ENCODE measurements at places on chromosomes 3 and 15.

DNA sequence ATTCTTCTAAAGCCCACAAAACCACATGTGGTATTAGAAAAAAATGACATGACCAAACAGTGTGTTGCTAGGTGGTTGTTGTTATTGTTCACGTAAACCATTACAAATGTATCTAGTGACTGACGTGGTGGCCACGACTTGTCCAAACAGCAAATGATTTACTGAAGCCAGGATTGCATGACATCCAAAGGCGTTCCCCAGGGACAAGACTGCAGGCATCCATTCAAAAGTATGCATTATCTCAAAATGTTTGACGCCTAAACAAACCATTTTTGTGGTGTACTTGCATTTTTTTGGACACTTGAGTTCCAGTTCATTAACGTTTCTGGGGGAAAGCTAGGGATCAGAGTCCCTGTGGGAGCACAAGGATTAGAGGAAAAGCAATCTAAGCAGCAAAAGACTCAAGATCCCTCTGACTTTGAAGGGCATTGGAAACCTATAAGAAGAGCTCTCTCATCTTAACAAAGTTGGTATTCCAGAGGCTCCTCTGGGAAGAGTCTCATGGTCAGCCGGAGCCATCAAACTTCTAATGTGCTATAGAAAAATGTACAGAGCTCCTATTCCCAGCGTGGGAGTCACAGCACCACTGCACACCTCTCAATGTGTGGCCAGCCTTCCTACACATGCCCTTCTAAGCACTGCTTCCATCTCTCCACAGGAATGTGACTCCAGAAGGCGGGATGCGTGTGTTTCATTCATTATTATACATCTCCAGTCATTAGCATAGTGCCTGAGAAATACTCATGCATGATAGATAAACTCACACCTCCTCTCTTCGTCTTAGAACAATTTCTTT is 62.9 kb downstream of the FBN1 start:
- peak; percentile 27 for DNase-seq

DNA sequence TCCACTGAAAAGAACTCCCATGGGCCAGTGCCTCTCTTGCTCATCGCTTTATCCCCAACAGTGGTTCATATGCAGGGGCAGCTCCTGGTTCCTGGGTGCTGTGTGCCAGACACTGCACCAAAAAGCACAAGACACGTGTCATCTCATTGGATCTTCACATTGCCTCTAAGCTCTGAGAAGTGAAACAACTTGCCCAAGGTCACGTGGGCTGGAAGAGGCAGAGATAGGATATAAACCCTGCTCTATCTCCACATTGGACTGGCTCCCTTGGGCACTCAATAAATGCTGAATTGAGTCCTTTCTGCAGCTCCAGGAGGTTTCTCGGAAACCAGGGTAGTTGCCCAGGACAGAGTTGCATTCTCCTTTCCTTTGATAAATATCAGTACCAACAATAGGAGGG is 88.1 kb downstream of the SRGAP3 start:
- DNase-seq: no peak

DNA sequence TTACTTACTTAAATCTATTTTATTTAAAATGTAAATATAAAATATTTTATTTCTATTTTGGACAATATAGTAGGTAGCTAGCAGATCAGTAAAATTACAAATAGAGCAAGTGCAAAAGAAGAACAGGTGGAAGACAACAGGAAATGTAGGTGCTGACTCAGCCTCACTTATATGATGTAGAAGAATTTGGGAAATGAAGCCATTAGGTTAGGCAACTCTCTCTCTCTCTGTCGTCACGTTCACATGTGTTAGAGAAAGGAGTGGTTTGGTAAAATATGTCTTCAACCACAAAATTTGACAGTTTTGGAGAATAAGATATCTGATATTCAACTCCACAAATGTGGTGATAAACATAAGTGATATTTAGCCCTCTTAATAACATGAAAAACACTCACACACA is 532.5 kb upstream of the KCNMB2 start:
- no peak for DNase-seq

- DNase-seq: no peak
These were observed 527.1 kb upstream of the GOLIM4 start for GRCh38 chr3:168622795-168623194.

DNA sequence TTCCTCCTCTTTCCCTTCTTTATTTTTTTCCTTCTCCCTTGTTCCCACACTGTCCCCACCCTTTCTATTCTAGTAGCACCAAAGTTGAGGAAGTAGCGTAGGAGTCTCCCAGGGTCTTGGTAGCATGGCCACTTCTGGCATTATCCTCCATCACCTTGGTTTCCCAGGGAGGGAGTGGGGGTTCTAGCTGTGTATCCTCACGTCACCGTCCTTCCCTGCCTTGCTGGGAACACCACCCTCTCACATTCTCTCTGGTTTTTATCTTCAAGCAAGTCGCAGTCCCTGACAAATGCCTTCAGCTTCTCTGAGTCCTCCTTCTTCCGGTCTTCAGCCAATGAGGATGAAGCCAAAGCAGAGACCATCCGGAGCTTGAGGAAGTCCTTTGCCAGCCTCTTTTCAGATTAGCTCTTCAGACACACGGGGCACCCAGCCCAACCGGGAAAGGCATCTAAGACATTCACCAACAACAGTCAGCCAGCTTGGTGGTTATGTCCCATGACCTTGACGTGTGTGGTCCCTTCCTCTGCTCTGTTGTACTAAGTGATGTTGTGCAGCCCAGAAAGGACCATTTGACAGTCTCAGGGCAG is 31.6 kb upstream of the TIMP4 start:
- no peak for DNase-seq

DNA sequence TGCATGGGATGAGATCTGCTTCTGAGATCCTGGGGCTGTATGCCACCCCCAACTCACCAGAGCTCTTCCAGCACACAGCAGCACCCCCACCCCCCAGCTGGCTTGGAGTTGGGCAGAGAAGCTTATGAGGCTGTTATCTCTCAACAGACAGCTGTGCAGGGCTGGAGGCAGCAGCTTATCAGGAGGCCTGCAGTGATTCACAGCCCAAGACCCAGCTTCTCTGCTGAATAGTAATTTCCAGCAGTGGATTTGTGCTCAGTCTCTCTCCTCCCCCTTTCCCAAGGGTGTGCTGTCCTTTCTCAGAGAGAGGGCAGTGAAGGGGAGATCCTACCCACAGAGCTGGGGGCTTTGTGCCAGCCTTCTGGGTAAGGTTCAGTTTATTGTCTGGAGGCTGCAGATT is 2.1 kb downstream of the RPP25 start:
- peak; percentile 65 for DNase-seq

GRCh38 chr3:50435371-50436113 is 67.9 kb downstream of the CACNA2D2 start:
- no peak for DNase-seq

DNA sequence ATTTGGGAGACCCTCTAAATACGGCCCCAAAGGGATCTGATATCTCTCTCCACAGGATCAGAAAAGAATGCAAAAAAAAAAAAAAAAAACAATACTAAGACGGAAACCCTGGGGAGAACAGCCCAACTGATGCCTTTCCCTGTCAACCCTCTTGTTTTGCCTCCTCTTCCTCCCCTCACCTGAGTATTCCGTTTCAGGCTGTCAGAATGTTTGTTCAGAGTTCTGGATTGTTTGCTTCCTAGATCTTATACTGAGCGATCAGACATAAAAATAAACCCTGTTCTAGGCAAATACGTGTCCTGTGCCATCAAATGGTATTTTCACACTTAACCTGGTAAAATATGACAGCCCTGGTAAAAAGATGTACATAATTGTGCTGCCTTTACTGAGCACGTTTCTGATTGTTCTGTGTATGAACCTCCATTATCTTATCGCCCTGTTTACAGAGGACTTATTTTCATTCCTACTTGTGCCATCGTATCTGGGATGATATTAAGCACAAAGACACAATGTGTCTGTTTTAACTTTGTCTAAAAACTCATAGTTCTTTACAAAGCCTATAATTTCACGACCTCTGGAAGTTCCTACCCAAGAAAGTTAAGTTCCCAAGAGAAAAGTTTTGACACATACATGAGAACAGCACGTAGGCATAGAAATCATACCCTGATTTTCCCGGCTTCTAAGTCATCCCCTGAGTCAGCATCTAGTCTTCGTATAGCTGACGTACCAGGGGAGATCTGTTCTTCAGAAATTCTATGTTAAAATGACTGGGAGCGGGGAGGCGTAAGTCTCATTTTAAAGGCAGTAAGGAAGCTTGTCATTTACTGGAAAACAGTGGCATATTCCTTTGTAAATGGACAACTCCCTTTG is 856 bp downstream of the ZBTB38 start:
- DNase-seq: no peak

- DNase-seq: no peak
These were observed 59.0 kb downstream of the RORA start for GRCh38 chr15:61169904-61170695.
